CD4-positive, alpha-beta T cell treated with Interleukin-1 beta for 1 hour (primary cell): ENCODE measurements at places on chromosomes 7 and 10.

GRCh38 chr10:50497758-50498157 lies 126.0 kb downstream of the SGMS1 start:
- no peak for DNase-seq

DNA sequence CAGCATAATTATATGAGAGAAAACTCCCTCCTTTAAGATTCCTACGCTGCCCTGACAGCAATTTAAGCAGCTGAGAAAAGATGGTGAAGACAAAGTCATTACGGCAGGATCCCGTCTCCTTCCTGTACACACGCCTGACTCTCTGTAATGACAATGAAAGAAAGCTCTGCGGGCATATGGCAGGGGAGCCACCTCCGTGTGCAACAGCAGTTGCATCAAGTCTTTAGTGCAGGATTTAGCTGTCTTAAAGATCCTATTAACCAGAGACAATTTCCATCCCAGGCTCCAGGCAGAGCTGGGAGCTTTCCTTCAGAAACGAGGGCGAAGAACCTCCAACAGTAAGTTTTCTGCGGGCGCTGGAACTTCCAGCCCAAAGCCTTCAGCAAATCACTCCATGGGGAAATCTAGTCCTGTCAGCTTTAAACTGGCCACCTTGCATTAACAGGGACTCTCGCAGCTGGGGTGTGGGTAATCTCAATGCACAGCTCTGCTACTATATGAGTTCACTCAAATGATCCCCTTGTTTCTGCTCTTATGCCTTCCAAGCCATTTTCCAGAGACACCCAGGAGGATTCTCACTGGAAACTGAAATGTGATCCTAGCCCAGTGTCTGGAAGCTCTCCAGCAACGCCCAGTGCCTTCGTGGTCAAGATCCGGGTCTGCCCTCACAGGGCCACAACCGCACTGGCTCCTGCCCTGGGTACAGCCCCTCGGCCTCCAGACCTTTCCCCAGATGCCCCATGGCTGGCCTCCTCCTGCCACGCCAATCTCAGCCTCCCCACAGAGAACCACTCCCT lies 74.9 kb downstream of the CTBP2 start:
- no peak for DNase-seq

DNA sequence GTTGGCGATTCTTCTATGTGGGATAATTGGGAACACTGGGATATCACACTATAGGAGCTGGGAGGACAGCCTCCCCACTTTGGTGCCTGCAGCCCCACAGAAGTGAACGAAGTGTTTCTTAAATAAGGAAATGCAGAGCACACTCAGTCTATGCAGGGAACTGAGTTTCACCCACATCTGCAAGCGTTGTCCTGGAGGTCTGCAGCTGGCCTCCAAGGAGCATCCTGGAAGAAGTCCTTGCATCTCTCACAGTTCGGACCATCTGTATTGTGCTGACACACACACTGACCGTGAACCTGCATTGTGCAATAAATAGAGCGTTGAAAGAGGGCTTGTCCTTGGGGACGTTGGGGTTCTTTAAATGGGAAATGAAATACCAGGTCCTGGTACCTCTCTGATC lies 25.8 kb downstream of the LAMB4 start:
- no peak for DNase-seq

- no peak for DNase-seq
These were observed 283.6 kb upstream of the IMMP2L start for GRCh38 chr7:111845853-111846252.

GRCh38 chr7:99949645-99950228 lies 20.3 kb upstream of the GJC3 start:
- DNase-seq, result no peak
